ENCODE measurements at places on chromosomes 5 and 9.
A peak's percentile ranks its signal among the peaks of the same experiment; 100 is the strongest.

DNA sequence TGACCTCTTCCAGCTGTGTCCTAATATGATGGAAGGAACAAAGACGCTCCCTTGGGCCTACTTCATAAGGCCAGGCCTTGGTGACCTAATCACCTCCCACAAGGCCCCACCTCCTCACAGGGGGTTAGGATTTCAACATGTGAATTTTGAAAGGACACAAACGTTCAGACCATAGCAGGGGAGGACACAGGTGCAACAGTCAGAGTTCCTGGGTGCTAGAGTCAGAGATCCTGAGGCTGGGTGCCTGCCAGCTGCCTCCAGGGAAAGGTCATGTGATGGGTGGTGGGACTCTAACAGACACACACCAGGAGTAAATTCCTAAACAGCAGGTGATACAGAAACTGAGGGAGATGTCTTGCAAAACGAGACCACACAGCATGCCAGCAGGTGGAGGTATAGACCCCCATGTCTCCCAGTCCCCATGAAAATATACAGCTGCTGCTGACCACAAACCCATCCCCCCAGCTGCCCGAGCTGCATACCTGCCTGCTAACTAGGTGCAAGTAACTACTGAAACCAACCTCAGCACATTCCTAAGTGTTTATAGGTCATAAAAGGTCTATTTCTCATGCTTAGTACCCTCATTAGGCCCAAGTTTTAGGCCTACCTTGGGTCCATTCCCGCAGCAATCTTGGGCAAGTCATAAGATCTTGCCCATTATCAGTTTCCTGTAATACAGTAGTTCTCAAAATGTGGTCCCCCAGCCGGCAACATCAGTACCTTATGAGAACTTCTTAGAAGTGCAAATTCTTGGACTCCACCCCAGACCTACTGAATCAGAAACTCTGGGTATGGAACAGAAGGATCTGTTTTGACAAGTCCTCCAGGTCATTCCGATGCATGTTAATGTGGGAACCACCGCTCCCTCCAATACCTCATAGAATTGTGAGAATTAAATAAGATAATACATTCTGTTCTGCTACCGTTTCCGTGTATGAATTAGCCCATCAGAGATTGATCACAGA is 245.3 kb downstream of the ENC1 start:
- DNase-seq = no peak

- no peak for DNase-seq
Measured at GRCh38 chr5:98637116-98637515, 136.3 kb upstream of the RGMB start.

- DNase-seq = no peak
Measured at GRCh38 chr5:156685481-156685880, 164.6 kb upstream of the PPP1R2B start.

- no peak for DNase-seq
Measured at GRCh38 chr5:82931110-82931509, 146.1 kb downstream of the TMEM167A start.

- no peak for DNase-seq
Measured at GRCh38 chr9:136347472-136348256, 15.9 kb downstream of the DNLZ start.

DNA sequence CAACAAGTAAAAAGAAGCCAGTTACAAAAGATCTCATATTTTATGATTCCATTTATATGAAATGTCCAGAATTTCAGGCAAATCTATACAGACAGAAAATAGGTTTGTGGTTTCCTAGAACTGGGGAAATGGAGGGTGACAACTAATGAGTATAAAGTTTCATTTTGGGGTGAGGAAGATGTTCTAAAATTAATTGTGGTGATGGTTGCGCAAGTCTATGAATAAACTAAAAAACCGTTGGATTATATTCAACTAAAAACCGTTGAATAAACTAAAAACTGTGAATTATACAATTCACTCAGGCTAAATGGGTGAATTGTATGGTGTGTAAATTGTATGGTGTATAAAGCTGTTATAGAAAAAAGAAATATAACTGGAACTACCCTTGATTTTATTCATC is 47.6 kb downstream of the ADAMTS6 start:
- no peak for DNase-seq

DNA sequence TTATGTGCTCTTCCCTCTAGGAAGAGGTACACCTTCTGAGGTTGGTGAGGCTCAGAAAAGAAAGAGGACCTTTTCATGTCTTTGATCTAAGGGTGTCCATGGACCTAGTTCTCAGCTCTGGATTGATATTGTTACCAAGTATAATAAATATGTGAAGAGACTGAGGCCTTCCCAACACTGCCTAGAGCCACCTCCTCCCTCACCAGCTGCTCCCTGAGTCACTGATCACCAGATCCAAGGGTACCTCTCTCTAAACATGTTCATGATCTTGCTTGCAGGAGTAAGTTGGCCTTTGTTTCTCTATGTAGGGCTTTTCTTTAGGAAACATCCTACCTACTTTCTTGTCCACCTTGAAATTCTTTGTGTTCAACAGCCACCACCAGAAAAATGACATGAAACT is 218.8 kb upstream of the ADRA1B start:
- DNase-seq = no peak

- no peak for DNase-seq
Measured at GRCh38 chr5:62705022-62705421, 126.4 kb downstream of the LRRC70 start.

DNA sequence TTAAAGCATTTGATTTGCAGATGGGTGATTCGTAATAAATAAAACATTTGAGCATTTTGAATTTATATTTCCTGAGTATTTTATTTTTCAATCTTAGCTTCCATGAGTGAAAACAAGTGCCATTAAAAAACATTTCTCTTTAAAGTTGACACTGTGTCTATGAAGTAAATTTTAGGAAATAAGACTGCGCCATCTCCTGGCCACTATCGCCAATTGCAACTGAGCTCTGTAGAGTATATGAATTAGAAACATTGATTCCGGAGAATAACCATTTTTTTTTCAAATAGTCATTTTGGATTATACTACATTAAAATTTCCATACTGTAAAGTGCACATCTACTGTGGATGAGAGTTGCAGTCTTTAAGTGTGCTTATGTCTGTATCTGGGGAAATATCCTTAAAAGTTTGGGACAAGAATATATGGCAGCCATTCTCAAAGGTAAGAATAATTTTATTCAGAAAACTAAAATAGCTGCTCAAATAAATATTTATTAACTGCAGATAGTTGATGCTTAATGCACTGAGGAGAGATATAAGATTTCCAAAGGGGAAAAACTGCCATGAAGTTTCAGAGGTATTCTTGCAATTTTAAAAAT is 5.9 kb downstream of the DMRTA1 start:
- no peak for DNase-seq

DNA sequence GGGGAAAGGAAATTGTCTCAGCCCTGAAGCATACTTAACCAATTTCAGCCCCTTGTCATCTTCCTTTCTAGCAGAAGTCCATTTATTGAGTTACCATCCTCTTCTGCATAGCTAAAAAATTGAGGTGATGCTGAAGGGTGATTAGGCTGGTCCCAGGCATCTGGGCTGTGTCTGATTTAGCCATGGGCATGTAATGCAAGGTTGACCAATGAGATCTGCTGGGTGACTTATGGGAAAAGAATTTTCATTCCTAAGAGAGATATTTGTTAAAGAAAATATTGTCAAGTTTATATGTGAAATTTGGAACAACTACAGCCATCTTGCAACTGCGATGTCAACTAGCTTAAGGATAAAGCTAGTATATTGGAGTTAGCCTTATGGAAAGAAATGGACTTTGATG is 5.1 kb downstream of the ITGA2 start:
- DNase-seq = no peak

DNA sequence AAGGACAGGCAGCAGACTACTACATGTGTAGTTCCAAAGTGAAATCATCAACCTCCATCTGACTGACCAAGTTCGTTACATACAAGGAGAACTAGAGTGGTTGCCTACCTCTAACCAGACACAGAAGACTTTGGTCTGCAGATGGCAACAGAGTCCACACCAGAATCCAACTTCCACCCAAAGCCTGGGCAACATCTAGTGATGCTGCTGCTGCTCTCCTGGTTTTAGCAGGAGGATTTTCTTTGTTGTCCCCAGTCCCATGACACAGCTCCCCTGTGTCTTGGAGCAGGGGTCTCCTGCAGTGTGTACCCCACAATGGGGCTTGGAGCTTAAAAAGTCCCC is 46.4 kb upstream of the APC start:
- no peak for DNase-seq

- DNase-seq = no peak
Measured at GRCh38 chr9:13568405-13568804, 288.9 kb upstream of the MPDZ start.

GRCh38 chr5:76813982-76814562 is 4.8 kb upstream of the F2RL1 start:
- no peak for DNase-seq

DNA sequence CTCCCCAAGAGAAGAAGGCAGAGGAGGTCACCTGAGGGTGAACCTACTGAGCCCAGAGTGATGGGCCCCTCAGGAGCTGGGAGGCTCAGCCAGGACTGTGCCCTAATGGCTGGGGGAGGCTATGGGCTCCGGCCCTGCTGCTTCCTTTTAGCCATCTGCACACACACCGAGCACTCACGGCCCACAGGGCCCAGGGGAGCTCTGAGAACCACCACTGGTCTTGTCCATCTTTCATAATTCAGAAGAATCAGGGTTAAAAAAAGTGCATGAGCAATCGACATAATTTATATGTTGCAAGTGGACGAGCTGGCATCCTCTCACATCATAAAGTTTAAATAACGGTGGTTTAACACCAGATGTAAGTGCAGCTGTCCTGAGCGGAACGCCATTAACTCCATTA is 162.1 kb downstream of the FSTL4 start:
- no peak for DNase-seq

- no peak for DNase-seq
Measured at GRCh38 chr9:131082774-131083512, 13.4 kb upstream of the AIF1L start.

DNA sequence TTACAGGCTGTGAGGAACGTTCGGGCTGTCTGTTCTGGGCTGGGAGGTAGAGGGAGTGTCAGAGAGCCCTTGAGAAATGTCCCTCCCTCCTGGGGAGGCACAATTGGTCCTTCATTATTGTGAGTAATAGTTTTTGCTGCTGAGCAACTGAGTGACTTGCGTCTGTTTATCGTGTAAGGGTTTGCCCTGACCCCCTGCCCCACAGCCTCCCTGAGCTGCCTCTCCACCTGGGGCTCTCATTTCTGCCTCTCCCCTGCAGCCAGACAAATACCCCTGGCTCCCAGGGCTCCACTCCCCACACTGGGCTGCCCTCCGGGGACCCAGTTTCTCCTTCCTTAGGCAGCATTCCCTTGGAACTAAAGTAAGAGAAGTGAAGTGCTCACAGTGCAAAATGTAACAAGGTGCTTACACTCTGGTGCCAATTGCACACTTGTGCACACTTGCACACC is 174.9 kb upstream of the MVB12B start:
- no peak for DNase-seq

DNA sequence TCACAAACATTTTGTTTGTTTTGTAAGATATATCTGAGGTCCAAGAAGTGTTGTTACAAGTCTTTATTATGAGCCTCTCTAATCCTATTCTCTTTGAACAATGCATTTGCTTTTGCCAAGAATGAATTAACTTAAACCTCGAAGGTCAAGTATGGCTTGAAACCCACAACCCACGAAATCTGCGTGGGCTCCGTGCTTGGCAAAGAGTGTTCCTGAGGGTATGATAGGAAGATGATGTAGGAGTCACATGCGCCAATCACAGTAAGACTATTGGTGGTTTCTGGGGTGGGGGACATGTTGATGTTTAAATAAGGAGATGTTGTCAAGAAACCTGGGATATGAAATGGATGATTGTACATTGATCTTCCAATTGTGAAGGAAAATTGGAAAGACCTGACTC is 330.8 kb upstream of the RFX3 start:
- DNase-seq = no peak

- no peak for DNase-seq
Measured at GRCh38 chr9:93958121-93958818, 3.1 kb upstream of the BARX1 start.

DNA sequence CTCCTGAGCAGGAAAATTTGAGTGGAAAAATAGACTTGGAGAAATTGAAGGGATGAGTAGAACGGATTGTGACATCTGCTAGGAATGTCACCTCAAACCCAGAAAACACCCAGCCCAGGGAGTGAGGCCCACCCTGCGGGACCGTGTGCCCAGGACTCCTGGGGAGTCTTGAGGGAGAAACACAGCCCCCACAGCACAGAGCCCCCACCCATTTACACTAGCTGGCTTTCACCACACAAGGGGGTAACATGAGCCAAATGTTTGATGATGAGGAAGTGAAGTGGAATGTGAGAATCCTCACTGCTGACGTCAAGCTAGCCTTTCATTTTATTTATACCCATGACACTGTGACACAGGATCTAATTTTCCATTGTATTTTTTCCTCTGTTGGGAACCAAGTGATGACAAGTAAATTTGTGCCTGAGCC is 42.8 kb upstream of the PDE8B start:
- DNase-seq = peak; percentile 38

DNA sequence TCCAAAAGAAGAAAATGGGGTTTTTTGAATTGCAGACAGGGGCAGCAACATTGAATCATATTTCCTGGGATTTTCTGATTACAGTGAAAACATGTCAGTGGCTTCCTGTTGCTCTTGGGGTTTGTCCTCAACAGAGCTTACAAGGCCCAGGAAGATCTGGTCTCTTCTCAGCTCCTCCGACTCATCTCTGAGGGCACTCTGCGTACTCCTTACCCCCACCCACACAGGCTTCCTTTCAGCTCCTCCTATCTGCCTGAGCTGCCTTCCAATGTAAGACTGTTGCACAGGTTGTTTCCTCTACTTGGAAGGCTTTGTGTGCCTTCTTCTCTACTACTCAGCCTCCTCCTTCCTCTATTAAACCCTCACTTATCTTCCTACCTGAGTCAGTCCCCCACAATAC is 245.1 kb upstream of the MEF2C start:
- DNase-seq = no peak

DNA sequence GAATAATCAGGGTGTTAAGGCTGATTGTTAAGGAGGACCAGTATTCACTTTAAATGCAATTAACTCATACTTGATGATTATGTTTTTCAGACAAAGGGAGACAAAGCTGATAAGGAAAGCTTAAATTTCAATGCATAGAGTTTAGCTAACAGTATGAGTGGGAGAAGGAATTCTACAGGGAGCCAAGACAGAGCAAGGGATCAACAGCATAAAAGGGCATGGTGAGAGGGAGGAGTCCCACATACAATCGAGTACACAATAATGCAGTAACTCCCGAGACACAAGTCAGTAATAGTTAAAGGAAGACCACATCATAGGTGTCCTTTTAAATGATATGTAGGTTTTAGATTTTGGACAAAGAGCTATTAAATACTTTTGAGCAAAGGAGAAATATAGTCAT is 191.7 kb upstream of the PTPRD start:
- no peak for DNase-seq

- no peak for DNase-seq
Measured at GRCh38 chr5:110768138-110768860, 29.5 kb downstream of the SLC25A46 start.
